ENCODE measurements at places on chromosomes 7 and 10. TPM values are rescaled to one million over a fixed set of nuclear protein-coding genes. Genes with fewer than 3 reads are reported as not detected.

DNA sequence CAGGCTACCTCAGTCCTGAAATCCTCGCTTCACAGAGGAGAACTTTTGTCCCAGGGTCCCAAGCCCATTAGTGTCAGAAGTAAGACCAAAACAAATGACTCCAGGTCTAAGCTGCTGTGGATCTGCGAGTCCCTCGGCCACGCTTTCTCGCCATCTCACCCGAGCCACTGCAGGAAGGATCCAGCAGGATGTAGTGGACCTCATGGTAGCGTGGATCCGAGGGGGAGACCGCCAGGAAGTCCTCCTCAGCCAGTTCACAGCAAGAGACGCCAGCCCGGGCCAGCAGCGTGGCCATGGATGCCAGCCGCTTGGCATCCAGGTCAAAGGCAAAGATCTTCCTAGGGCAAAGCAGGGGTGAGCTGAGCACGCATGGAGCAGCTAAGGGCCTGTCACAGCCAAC, 4.6 kb downstream of the NSUN5 start:
- H3K36me3 ChIP-seq, result peaks cover 44% of the 10 kb centered on the region
- no peak overlapping the region for H3K27ac ChIP-seq
- no peaks in the 10 kb centered on the region for H3K27me3 ChIP-seq
- DNase-seq, result no peak

NEUROD6 gene
- total RNA-seq, result not detected

- no peaks in the 10 kb centered on the region for H3K36me3 ChIP-seq
- DNase-seq, result no peak
- no peaks in the 10 kb centered on the region for H3K27me3 ChIP-seq
- no peaks in the 10 kb centered on the region for H3K4me1 ChIP-seq
- no peak overlapping the region for H3K27ac ChIP-seq
- H3K4me3 ChIP-seq, result no peak overlapping the region
Measured at GRCh38 chr7:44467217-44467548, 23.3 kb downstream of the NUDCD3 start.

GRCh38 chr7:57308631-57309408, 141.2 kb upstream of the ZNF716 start:
- H3K4me3 ChIP-seq, result no peak overlapping the region
- no peak overlapping the region for H3K27ac ChIP-seq
- H3K4me1 ChIP-seq, result no peaks in the 10 kb centered on the region
- H3K36me3 ChIP-seq, result no peaks in the 10 kb centered on the region
- DNase-seq, result no peak

FANK1 gene
- total RNA-seq, result 6.6 TPM

GRCh38 chr10:71696628-71697326, 22.8 kb downstream of the C10orf105 start:
- no peak overlapping the region for H3K4me3 ChIP-seq
- no peaks in the 10 kb centered on the region for H3K27me3 ChIP-seq
- H3K4me1 ChIP-seq, result no peaks in the 10 kb centered on the region
- no peaks in the 10 kb centered on the region for H3K36me3 ChIP-seq
- peak; percentile 71 for DNase-seq
- H3K27ac ChIP-seq, result no peak overlapping the region

GRCh38 chr7:30080818-30081217, 52.6 kb downstream of the PLEKHA8 start:
- no peaks in the 10 kb centered on the region for H3K4me1 ChIP-seq
- H3K27me3 ChIP-seq, result no peaks in the 10 kb centered on the region
- no peak overlapping the region for H3K27ac ChIP-seq

- H3K4me1 ChIP-seq, result no peaks in the 10 kb centered on the region
- H3K27ac ChIP-seq, result no peak overlapping the region
- DNase-seq, result no peak
- no peak overlapping the region for H3K4me3 ChIP-seq
Measured at GRCh38 chr10:86218160-86218559, 148.4 kb downstream of the GRID1 start.

DNA sequence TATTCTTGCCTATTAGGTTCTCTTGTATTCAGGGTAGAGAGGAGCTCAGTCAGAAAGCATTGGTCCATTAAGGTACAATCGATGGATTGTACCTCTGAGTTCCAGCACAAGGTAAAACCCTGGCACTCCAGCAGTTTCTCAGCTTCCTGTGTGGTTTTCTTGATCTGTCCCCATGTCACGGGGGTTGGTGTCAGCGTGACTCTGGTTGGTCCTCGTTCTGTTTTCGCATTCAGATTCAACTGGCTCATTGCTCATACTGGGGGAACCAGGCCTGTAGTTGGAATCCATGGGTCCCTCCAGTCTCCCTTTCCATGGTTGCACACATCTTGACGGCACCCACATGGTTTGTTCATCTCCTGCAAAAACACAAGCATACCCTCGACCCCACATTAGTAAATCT, 32.7 kb upstream of the RASGEF1A start:
- H3K27me3 ChIP-seq, result no peaks in the 10 kb centered on the region
- H3K36me3 ChIP-seq, result no peaks in the 10 kb centered on the region
- no peak overlapping the region for H3K27ac ChIP-seq

DNA sequence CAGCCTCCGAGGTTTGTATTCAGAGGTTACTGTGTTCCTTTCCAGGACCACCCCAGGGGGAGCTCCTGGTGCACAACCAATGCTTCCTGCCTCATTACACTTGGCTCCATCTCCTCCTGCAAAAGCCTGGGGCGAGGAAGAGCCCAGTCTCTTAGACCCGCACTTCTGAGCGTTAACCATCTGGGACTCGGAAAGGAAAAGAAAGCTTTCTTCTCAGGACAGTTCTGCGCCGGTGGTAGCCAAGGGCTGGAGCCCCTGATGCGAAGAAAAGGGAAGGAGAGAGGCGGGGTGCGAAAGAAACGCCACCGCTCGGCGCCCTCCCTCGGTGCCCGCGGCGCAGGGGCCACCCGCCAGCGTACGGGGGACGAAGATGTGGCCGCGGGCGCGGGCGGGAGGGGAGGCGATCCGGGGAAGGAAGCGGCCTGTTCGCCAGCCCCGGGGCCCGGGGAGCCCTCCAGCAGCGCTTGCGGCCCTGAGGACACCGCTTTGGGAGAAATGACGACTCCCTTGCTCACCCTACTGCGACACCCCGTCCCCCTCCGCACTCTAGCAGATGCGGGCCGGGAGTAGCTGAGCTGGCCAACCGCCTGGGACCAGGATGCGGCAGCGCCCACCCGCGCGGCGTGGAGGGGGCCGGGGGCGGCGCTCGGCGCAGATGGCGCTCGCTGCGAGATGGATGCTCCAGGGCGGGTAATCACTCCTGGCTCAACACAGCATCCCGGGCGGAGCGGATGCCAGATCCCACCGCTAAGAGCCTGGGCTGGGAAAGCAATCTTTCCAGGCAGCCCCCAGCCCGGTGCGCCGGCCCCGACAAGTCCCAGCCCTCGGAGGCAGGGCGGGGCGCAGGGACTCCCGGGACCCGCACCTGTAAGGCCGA, 1.3 kb downstream of the NRCAM start:
- peak overlapping the region; percentile 34 for H3K27ac ChIP-seq
- no peaks in the 10 kb centered on the region for H3K36me3 ChIP-seq
- H3K27me3 ChIP-seq, result peaks cover 58% of the 10 kb centered on the region

GRCh38 chr7:154640266-154640865, 362.6 kb downstream of the PAXIP1 start:
- no peaks in the 10 kb centered on the region for H3K4me1 ChIP-seq
- H3K4me3 ChIP-seq, result no peak overlapping the region
- H3K36me3 ChIP-seq, result no peaks in the 10 kb centered on the region
- DNase-seq, result no peak

DNA sequence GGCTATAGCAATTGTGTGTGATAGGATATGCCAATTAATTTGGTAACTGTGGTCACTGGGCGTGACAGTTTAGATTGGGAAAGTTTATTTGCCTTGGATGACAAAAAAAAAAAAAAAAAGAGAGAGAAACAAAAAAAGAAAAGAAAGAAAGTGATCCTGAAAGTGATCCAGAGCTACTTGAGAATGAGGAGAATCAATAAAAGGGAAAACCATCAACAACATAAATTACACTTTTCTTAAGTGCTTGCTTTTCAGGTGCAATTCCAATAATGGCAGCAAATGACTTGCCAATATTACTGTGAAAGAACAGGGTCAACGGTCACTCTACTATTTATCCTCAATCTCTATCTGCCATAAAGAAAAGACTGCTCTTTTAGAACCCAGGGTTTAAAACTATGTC, 191.8 kb upstream of the SEMA3C start:
- no peak for DNase-seq
- H3K36me3 ChIP-seq, result no peaks in the 10 kb centered on the region
- no peak overlapping the region for H3K27ac ChIP-seq
- no peaks in the 10 kb centered on the region for H3K4me1 ChIP-seq
- H3K4me3 ChIP-seq, result no peak overlapping the region

DNA sequence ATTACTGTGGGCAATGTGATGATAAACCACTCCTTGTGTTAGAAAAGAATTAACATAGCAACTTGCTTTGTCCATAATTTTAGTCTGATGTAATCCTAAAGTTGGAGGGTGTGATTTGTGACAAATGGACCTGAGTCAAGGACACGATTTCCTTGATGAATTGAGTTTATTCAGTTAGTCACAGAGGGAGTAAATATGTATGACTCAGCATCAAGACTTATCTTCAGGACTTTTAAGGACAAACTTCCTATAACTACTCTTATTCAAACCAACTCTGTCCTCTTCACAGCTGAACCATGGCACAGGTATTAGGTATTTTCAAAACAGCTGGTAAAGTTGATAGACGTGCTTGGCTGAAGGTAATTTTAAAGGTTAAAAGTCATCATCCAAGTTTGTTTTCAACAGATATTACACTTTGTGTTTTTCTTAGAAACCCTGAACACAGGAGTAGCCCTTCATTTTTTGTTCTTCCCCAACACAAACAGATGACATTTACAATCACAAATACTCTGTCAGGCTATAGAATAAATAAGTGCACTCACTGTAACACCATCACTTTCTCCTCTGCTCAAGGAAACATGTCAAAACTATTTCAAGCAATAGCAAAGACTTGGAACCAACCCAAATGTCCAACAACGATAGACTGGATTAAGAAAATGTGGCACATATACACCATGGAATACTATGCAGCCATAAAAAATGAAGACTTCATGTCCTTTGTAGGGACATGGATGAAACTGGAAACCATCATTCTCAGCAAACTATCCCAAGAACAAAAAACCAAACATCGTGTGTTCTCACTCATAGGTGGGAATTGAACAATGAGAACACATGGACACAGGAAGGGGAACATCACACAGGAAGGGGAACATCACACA, 54.5 kb downstream of the COA1 start:
- no peak for DNase-seq
- no peak overlapping the region for H3K27ac ChIP-seq
- H3K4me3 ChIP-seq, result no peak overlapping the region
- H3K4me1 ChIP-seq, result no peaks in the 10 kb centered on the region
- no peaks in the 10 kb centered on the region for H3K27me3 ChIP-seq

DNA sequence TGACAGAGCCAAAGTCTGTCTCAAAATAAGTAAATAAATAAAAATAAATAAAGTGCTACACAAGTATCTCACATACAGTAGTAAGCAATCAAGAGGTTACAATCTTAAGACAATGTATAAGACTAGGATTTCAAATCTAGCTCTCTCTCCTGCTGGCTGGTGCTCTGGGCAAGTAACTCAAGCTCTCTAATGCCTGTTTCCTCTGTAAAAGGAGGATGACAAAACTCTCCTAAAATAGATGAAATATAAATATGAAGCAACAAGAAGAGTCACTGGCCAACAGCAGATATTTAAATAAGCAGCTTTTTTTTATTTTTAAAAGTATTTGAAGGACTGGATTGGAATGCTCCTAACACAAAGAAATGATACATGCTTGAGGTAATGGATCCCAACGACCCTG, 7.2 kb downstream of the SFMBT2 start:
- peaks cover 31% of the 10 kb centered on the region for H3K4me1 ChIP-seq
- no peak for DNase-seq
- peaks cover 5% of the 10 kb centered on the region for H3K36me3 ChIP-seq
- no peak overlapping the region for H3K27ac ChIP-seq
- H3K4me3 ChIP-seq, result no peak overlapping the region

- no peak overlapping the region for H3K27ac ChIP-seq
- no peak overlapping the region for H3K4me3 ChIP-seq
- no peaks in the 10 kb centered on the region for H3K27me3 ChIP-seq
- no peaks in the 10 kb centered on the region for H3K36me3 ChIP-seq
Measured at GRCh38 chr10:60611291-60611747, 167.0 kb upstream of the CDK1 start.

CHRM2 gene
- not detected for total RNA-seq

PDIA4 gene
- total RNA-seq, result 42.5 TPM

DNA sequence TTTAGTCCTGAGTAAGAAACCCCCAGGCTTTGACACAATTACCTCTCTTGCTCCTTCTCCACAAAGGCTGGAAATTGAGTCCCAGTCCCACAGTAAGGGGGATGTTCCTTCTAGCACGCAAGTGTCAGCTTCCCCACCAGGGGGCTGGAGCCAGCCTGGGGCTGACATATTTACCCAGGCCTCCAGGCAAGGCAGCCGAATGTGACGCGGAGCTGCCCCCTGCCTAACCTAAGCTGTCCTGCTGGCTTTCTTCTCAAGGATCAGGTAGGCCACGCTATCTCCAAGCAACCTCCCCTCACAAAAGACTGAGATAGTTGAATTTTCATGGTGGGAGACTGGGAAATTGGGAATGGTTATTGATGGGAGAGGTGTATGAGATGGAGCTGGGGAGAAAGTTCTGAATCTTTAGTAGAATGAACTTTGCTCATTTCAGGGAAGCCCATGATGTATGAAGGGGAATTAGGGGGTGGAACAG, 19.2 kb upstream of the BMPER start:
- H3K27ac ChIP-seq, result no peak overlapping the region
- no peaks in the 10 kb centered on the region for H3K36me3 ChIP-seq
- H3K27me3 ChIP-seq, result no peaks in the 10 kb centered on the region
- no peak for DNase-seq
- no peaks in the 10 kb centered on the region for H3K4me1 ChIP-seq

HOXA7 gene
- total RNA-seq, result 16.9 TPM

DNA sequence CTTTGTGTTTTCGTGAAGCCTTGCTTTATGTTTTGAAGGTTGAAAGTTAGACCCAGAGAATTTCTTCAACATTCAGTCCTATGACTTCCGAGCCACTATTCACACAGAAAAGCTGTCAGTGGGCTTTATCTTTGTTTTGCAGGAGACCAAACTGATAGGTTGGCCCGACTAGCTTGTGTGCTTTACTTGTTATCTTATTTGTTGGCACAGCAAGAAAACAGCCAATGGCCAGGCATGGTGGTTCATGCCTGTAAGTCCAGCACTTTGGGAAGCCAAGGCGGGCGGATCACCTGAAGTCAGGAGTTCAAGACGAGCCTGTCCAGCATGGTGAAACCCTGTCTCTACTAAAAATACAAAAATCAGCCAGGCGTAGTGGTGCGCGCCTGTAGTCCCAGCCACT, 16.0 kb upstream of the GDI2 start:
- H3K27me3 ChIP-seq, result no peaks in the 10 kb centered on the region
- no peak overlapping the region for H3K4me3 ChIP-seq
- DNase-seq, result no peak
- no peaks in the 10 kb centered on the region for H3K4me1 ChIP-seq
- H3K27ac ChIP-seq, result no peak overlapping the region
- H3K36me3 ChIP-seq, result no peaks in the 10 kb centered on the region

GRCh38 chr7:5064391-5065106, 18.9 kb downstream of the RBAK start:
- peaks cover 51% of the 10 kb centered on the region for H3K36me3 ChIP-seq
- H3K27me3 ChIP-seq, result no peaks in the 10 kb centered on the region
- H3K27ac ChIP-seq, result no peak overlapping the region
- no peak for DNase-seq
- H3K4me3 ChIP-seq, result no peak overlapping the region

GRCh38 chr7:98281757-98282606, 496 bp downstream of the BRI3 start:
- no peaks in the 10 kb centered on the region for H3K27me3 ChIP-seq
- H3K27ac ChIP-seq, result peak overlapping the region; percentile 99
- H3K36me3 ChIP-seq, result no peaks in the 10 kb centered on the region
- peak overlapping the region; percentile 77 for H3K4me3 ChIP-seq

- H3K27me3 ChIP-seq, result no peaks in the 10 kb centered on the region
- H3K27ac ChIP-seq, result peak overlapping the region; percentile 70
- DNase-seq, result no peak
- H3K4me1 ChIP-seq, result peaks cover 27% of the 10 kb centered on the region
- no peaks in the 10 kb centered on the region for H3K36me3 ChIP-seq
- peak overlapping the region; percentile 13 for H3K4me3 ChIP-seq
Measured at GRCh38 chr7:30321882-30322192, 37.4 kb downstream of the ZNRF2 start.
